ENCODE measurements at places on chromosomes 12 and 14.

DNA sequence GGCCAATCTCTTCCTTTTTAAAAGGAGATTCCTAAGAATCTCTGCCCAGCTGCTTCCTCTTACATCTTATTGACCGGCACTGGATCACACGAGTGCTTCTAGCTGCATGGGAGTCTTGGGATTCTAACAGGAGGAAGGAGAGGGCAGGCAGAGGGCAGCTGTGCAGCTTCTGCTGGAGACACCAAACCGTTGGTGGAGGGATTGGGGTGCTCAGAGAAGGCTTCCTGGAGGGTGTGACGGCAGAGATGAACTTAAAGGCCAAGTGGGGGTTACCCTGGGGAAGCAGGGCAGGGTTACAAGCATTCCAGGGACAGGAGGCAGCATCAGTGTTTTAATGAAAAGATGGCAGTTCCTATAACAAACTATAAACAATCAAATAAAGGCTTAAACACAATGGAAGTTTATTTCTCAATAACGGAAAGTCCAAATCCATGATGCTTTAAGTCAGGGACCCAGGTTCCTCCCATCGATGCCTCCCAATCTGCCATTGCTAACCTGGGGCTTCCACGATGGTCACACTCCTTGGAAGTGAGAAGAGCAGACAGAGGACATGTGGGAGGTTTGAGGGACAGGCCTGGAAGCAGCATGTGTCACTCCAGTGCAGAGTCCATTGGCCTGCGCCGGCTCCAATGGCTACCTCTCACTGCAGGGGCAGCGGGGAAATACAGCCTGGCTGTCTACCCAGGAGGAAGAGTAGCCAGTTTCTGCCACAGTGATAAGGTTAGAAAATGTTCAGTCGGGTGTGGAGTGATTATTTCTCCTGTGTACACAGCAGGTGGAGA lies 53.1 kb upstream of the DDX11 start:
- DNase-seq, result no peak

DNA sequence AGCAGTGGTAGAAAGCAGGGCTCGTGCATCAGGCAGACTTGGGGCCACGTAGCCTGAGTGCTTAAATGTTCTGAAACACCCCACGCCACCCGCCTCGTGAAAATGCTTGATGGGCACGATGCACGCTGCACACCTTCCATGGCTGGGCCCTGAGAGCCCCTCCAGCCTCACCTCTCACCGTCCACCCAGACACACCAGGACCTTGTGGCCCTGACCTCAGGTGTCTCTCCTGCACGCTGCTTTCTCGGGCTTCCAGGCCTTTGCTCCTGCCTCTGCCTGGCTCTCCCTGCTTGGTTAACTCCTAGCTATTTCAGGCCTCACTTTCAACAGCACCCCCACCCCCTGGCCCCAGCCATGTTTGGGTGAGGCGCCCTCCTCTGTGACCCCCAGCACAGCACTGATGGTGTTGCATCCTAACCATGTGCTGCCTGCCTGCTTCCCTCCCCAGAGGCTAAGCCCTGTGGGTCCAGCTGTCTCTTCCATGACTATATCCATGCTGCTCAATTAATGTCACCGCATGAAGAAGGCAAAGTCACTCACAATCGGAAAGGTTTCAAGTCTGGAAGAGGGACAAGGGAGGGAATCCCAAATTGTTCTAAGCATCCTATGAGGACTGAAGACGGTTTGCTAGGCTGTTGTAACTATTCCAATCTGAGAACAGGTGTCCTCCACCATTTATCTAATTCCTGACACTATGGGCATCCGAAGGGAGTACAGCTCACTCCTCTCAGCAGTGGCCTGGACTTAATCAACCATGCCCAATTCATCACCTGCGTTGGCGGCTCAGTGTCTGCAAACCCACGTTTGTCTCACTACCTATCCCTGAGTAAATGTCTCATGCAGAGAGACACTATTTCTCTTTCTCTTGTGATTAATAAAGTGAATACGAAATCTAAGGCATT lies 82.2 kb downstream of the CCDC88C start:
- no peak for DNase-seq

DNA sequence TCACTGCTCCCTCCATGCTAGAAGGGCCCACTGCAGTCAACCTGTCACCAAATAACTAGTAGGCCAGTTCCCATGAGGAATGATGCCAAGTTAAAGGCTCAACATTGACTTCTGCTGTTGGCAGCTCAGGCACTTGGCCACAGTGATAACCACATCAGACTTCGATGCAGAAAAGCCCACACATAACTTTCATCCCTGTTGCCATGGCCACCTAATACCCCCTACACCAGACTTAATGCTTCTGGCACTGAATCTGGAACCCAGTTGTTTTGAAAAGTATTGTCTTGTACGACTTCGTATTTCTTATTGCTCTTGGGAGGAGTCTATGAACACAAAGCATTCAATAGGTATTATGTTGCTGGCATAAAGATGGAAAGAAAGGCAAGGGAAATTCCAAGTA lies 44.3 kb upstream of the HELB start:
- no peak for DNase-seq

GRCh38 chr14:76772300-76773187 lies 11.3 kb downstream of the VASH1 start:
- no peak for DNase-seq

DNA sequence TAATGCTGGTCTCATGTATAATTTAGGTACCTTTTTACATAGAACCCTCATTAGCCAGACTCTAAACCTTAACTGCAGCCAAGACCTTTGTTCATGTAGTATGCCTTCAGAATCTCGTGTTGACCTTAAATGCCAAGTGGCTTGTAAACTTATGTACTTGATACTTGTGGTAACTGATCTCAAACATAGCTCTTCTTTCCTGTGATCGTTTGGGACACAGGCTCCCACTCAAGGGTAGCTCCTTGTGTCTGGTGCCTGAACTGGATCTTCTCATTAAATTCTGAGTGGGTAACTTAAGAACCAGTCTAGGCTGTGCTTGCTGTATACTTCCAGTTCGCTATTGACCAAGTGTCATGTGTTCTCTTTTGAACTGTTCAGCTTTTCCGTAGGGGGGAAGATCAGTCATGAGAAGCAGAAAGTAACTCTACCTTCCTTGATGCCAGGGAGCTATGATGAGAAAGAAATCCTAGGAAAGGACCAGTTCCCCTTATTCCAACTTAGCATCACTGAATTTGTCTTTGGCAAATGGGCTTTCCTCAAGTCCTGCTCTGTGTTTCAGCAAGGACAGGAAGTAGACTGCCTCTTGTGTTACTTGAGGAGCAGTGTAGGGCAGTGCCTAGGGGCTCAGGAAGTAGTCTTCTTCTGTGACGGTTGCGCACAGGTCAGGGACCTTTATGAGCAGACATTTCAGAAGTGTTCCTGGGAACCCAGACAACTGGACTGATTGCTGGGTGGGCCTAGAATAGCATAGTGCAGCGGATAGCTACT lies 2.5 kb downstream of the LGALS3 start:
- DNase-seq, result no peak

GRCh38 chr14:69712599-69713088 lies 54.3 kb upstream of the SRSF5 start:
- no peak for DNase-seq

DNA sequence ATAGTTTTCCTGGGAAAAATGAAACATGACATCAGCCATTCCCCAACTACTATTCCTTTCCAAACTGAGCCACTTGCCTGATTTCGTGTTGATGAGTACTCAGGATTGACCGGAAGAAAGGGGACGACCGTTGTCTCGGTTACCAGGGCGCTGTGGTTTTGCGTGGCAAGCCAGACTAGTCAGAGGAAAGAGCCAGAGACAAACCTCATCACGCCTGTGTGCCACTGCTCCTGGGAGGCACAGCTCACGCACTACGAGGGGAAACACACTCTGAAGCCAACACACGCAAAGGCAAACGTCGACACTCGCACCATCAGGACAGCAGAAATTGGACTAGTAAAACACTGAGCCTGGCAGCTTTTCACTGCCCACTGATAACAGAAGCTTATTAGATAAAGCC lies 35.0 kb downstream of the GIT2 start:
- DNase-seq, result no peak

Measured in bone marrow (tissue), 2 donors.